ENCODE measurements at places on chromosomes 4 and X.

- peak; percentile 83 for DNase-seq
These were observed 750.5 kb upstream of the POU3F4 start for GRCh38 chrX:82757614-82758013.

DNA sequence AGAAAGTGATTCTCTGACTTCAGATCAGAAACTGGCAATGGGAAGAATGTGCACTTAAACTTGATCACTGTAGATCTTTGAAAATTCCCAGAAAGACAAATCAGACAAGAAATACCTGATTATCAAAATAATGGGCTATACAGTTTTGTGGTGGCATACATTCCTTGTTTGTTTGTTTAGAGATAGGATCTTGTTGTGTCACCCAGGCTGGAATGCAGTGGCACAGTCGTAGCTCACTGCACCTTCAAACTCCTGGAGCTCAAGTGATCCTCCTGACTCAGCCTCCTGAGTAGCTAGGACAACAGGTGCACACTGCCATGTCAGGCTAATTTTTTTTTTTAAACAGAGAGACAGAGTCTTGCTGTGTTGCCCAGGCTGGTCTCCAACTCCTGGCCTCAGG is 81.0 kb upstream of the SPRY1 start:
- no peak for DNase-seq

DNA sequence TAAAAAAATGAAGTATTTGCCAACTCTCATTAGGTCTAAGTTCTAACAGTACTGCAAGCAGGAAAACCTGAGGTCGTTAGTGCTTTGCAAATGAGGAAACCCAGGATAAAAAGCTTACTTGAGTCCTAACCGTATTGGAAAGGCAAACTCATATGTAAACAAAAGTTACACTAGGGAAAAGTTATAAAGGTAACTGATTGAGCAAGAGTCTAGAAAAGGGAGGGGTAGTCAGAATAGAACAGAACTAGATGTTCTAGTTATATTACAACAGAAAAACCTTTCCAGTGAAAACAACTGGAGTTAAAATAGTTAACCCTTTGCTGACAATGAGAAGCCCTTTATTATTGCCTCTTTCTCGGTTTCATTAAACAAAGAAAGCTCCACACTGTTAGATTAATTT is 66.4 kb upstream of the MAOA start:
- DNase-seq, result peak; percentile 42

- DNase-seq, result no peak
These were observed 2016.8 kb upstream of the IGFBP7 start for GRCh38 chr4:59127006-59127405.

- DNase-seq, result no peak
These were observed 101.3 kb upstream of the MAGEB16 start for GRCh38 chrX:35696760-35697234.

DNA sequence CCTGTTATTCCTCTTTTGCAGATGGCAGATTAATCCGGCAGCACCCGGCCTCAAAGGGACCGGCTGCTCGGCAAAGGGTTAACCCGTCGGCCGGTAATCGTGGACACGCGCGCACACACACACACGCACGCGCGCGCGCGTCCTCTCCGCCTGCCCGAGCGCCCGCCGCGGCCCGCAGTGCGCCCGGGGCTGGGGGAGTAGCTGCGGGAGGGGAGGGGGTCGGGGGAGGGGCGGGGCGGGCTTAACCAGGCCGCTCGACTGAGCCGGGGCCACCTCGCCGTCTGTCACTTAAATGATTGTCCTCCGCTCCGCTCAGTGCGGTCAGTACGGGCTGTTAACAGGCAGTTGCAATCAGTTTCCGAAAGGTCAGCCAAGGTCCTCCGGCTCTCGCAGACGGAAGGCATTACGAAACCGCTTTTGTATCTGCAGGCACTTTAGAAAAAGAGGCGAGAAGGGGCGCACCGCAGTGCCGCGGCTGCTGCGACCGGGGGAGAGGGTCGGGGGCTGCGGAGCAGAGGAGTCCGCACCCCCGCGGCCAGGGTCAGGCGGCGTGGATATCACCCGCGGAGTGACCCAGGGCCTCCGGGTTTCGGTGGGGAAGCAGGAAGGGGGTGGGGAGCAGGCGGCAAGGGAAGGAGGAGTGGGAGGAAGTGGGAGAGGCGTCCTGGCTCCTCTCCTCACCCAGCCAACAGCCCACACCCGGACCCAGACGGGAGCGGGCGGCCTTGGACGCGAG is 57.3 kb upstream of the BCOR start:
- peak; percentile 38 for DNase-seq

GRCh38 chrX:148499638-148500422 is 587 bp upstream of the AFF2 start:
- no peak for DNase-seq

DNA sequence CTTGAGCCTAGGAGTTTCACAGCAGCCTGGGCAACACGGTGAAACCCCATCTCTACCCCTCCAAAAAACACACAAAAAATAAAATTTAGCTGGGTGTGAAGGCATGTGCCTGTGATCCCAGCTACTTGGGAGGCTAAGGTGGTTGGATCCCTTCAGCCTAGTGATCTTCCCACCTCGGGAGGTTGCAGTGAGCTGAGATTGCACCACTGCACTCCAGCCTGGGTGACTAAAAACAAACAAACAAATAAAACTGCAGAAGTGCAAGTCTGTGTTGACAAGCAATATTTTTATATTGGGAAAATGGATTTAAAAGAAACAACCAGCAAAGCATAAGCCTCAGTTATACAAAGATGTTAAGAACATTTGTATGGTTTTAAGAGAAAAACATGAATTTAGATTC is 46.1 kb downstream of the IGFBP7 start:
- DNase-seq, result no peak

DNA sequence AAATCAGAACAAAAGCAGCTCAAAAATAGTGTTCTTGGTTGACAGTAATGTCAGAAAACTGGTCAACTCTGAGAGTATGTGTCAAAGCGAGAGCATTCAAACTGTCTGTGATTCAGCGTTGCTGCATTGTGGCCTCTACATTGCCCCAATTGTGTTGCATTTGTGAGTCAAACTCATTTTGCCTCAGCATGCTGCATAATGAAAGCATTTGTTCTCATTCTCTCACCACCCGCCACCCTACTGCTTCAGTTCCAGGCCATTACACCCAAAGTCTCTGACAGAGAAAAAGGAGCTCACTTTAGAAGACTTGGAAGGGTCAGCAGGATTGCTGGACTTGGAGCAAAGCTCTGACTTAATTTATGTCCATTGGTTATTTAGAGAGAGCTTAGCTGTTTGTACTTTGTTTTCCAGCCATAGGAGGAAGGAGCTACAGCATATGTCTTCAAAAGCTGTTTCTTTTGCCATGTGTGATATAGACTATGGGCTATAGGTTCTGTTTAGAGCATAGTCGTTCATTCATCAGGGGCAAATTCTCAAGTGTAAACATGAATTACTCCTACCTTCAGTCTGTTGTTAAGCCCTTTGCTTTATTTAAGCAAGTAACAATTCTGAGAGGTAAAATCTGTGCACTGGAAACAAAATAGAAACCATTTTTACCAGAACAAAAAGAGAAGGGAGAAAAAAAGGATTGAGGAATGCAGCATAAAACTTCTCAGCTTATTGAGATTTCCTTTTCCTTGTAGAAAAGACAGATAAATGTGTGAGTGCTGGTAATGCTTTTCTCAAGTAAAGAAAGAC is 153.4 kb upstream of the ANK2 start:
- DNase-seq, result no peak

DNA sequence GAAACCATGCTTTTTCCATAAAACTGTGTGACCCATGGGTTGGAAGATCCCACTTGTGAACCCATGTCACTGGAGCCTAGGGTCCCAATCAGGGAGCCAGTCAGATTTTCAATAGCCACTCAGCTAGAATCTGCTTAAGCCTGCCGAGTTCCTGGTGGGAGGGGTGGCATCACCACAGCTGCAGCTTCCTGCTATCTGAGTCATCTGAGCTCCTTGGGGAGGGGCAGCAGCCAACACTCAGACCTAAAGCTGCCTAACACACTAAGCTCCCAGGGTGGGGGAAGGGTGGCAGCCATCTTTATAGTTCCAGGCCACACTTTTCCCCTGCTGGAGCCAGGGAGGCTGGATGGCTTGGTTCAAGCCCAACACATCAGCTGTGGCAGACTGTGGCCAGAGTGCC is 350.1 kb downstream of the C4orf33 start:
- DNase-seq, result no peak

DNA sequence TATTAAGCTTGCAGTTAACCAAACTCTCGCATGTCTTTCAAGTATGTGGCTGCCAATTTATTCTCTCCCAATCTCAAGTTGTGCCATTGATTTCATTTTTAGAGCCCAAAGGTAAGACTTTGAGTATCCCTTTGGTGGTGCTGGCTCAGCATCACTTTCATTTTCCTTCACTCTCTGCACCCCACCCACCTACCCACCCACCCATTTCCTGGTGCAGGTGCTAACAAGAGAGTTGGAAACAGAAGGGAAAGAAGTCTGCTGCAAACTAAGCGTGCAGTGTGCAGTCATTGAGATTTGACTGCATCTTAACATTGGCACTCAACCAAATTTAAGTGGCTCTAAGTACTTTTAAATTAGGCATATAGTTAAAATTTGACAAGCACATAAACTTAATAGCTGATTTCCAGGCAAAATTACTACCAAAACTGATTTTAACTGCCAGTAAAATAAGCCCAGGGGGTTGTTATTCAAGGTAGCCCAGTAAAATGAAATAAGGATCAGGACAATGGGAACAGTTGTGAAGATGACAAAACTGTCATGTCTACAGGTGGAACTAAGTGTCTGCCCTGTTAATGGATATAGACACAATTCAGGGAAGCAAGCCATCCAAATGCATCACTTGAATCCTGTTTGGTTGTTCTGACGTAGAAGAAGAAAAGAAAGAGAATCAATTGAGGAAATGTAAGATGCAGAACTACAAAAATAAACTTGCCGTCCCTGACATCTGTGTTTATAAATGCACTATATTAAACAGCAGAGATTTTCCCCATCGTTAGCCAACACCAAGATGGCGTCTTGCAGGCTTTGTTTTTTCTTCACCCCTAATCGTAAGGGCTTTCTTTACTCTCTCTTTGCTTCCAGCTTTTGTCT is 184.2 kb downstream of the KDR start:
- no peak for DNase-seq

- DNase-seq, result peak; percentile 94
These were observed 1477.7 kb downstream of the RAPGEF2 start for GRCh38 chr4:160580581-160580980.

- DNase-seq, result no peak
These were observed 7.2 kb downstream of the HTR2C start for GRCh38 chrX:114591121-114591520.

GRCh38 chrX:136390921-136391320 is 90.2 kb downstream of the ADGRG4 start:
- no peak for DNase-seq

- DNase-seq, result no peak
These were observed 1.6 kb downstream of the FAT4 start for GRCh38 chr4:125316401-125316790.

DNA sequence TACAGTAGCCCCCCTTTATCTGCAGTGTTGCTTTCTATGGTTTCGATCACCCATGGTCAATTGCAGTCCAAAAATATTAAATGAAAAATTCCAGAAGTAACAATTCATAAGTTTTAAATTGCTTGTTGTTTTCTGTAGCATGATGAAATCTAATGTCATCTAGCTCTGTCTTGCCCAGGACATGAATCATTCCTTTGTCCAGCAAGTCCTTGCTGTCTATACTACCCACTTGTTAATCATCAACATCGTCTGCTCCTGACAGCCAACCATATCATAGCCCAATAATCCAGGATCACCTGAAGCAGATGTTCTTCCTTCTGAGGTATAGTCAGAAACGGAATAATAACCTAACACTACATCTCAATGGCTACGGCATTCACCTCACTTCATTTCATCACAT is 79.8 kb downstream of the ADAMTS3 start:
- DNase-seq, result no peak

DNA sequence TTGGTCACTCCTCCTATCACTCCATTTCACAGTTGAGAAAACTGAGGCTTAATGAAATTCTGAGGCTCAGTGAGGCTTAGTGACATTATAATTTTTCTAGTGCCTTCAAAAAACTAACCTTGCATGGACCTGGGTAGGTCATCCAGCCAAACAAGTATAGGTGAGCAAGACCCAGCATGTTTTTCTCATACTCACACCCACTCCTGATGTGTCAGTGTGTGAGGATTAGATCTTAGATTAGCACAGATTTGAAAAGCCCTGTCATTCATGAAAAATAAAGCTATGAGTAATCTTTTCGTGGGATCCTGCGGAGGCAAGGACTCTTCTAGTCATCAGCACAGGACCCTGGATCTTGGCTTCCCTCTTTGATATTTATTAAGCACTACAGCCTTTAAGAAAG is 146.7 kb downstream of the CHIC2 start:
- DNase-seq, result no peak

- peak; percentile 56 for DNase-seq
These were observed 74.0 kb downstream of the ATG4A start for GRCh38 chrX:108165383-108166111.

- no peak for DNase-seq
These were observed 763.6 kb upstream of the AGA start for GRCh38 chr4:178205826-178206225.

DNA sequence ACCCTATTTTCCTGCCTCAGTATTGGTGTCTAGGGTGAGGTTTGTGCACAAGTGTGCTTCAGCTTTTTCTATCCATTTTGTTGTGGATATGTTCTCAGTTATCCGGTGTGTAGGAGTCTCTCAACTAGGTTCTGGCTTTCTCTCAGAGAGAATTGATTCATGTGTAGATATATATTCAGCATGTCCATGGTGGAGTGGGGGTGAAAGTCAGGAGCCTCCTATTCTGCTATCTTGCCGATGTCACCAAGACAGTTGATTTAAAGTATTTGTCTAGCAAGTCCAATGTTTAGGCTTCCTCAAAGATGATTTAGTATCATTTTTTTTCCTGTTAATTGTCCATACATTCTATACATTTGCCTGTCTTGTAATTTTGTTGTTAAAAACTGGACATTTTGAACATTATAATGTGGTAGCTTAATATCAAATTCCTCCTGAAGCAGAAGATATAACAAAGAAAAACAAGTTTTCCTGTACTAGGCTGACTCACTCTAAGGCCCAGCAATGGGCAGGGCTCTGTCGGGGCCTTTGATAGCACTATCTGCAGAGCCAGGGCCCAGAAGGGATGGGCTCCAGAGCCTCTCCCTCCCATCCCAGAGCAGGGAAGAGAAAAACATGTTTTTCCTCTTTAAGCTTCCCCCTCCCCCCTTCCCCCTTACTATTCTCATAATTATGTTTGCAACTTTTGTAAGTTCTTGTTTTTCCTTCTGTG is 37.6 kb downstream of the GLUD2 start:
- DNase-seq, result no peak

- DNase-seq, result peak; percentile 80
These were observed 45.8 kb downstream of the ANXA10 start for GRCh38 chr4:168138143-168138542.

- peak; percentile 91 for DNase-seq
These were observed 59.5 kb downstream of the APBB2 start for GRCh38 chr4:41154814-41155177.

Measured in LHCN-M2 (cell line).